ENCODE measurements at places on chromosomes 3 and 15.
A peak's percentile ranks its signal among the peaks of the same experiment; 100 is the strongest.

DNA sequence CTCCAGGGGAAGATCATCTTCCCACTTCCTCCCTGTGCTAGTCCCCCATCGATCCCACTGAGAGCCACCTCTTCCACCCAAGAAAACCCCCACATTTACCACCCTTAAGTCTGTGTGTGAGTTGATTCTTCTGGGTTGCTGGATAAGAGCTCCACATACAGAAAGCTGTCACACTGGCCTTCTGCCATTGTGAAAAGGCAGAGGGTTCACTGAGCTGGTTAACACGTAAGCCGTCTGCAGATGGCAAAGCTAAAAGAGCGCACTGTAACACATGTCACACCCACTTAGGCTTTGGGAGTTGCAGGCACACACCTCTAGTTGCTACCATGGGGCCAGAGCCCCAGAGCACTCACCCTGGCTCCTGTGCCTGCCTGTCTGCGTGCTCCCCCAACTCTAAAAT lies 309.8 kb upstream of the LRRC3B start:
- DNase-seq: no peak

GRCh38 chr15:70291305-70292075 lies 193.8 kb upstream of the TLE3 start:
- DNase-seq: no peak

GRCh38 chr3:61580982-61581643 lies 19.7 kb downstream of the PTPRG start:
- DNase-seq: no peak

GRCh38 chr3:121793078-121793477 lies 41.8 kb downstream of the IQCB1 start:
- DNase-seq: no peak

- DNase-seq: no peak
These were observed 17.5 kb upstream of the CORO2B start for GRCh38 chr15:68561171-68561900.

GRCh38 chr3:13109516-13109915 lies 36.3 kb upstream of the IQSEC1 start:
- no peak for DNase-seq

DNA sequence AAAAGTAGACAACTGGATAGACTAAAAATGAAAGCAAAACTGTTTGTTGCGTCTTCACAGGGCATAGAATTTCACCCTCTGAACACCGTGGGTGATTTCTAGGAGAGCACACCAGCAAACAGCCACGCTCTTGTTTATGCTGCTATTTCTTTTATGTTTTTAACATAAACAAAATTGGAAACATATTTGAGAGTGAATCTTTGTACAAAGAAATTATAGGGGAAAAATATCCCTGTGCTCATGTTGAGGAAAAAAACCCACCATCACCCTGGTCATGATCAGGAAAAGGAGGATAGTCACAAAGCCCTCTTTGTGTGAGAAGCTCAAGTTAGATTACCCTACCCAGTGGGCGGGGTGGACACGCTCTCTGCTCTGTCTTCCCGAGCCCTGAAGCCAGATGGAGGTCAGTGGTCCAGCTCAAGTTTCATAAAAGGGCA lies 313.3 kb downstream of the SATB1 start:
- peak; percentile 41 for DNase-seq

DNA sequence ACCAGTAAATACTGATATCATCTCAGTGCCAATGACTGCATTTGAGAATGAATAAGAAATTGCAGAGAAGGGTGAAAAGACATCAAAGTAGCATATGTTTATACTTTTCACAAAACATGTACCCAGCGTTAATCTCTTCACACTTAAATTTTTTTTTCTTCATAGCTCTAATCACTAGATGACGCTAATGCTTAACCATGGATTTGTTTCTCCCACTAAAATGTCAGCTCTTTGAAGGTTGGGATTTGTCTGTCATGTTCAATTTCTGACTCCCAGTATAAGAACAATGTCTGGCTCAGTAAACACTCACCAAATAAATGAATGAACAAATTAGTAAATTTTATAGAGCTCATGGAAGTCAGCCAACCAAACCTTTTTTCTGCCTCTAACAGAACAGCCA lies 78.3 kb upstream of the LMCD1 start:
- no peak for DNase-seq

GRCh38 chr15:99423186-99424130 lies 142.3 kb upstream of the MEF2A start:
- DNase-seq: no peak

DNA sequence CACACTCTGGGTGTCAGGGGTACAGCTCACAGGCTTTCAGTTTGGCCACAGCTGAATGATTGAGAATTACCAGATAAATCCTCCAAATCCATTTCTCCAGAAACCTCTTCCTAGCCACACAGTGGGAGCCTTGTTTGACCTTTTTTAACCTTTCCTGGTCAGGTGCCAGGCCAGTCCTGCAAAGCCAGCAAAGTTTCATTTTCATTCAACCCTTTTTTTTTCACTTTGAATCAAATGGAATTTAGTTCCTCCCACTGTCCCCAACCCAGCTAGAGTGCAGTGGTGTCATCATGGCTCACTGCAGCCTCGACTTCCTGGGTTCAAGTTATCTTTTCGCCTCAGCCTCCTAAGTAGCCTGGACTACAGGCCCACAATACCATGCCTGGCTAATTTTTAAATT lies 67.8 kb downstream of the NSUN3 start:
- no peak for DNase-seq

GRCh38 chr3:71564361-71564760 lies 19.2 kb downstream of the FOXP1 start:
- no peak for DNase-seq

GRCh38 chr3:123271466-123272159 lies 69.9 kb downstream of the SEC22A start:
- no peak for DNase-seq

- no peak for DNase-seq
These were observed 688.9 kb upstream of the NAALADL2 start for GRCh38 chr3:174170248-174170647.

GRCh38 chr3:64895991-64896895 lies 208.4 kb upstream of the ADAMTS9 start:
- no peak for DNase-seq

DNA sequence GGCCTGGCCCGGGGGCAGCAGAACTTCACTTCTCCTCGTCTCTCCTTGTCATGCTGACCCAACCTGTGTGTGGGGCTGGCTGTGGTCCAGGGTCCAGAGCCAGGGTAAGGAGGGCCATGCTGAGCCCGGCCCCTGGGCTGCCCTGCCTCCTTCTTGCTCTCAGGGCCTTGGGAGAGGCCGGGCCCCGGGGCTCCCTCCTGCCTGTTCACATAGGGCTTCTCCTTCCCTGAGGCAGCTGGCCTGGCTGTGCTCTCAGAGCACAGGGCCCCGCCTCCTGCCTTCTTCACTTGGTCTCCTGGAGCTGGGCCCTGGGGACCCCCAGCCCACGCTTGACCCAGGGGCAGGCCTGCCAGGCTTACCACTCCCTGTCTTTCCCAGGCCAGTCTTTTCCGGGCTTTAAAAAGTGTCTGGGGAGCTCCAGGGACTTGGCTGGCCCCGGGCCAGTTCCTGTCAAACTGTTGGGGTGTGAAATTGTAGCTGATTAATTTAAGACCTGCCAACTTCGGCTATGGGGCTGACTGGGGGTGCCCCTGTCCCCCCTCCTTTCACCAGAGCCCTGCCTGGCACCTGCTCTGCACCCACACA lies 11.8 kb downstream of the PLXNA1 start:
- no peak for DNase-seq

GRCh38 chr3:175267561-175267960 lies 408.4 kb downstream of the NAALADL2 start:
- no peak for DNase-seq

DNA sequence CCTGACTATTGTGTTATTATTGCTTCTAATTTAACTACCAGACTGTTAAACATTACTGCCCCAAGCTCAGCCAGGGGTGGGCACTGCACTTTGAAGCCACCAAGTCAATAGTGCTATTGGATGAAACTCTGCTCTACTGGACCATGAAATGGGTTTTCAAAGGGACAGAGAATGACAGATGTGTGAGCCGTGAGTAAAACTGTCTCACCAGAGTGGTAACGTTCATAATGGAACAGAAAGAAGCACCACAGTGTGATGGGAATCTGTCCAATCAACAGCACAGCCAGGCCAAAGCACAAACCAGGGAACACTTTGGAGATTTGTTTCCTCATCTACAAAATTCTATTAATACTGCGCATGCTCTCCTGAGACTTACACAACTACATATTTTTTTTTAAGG lies 171.8 kb upstream of the LPP start:
- DNase-seq: no peak

- DNase-seq: no peak
These were observed 42.0 kb downstream of the SLC6A6 start for GRCh38 chr3:14444380-14444779.

DNA sequence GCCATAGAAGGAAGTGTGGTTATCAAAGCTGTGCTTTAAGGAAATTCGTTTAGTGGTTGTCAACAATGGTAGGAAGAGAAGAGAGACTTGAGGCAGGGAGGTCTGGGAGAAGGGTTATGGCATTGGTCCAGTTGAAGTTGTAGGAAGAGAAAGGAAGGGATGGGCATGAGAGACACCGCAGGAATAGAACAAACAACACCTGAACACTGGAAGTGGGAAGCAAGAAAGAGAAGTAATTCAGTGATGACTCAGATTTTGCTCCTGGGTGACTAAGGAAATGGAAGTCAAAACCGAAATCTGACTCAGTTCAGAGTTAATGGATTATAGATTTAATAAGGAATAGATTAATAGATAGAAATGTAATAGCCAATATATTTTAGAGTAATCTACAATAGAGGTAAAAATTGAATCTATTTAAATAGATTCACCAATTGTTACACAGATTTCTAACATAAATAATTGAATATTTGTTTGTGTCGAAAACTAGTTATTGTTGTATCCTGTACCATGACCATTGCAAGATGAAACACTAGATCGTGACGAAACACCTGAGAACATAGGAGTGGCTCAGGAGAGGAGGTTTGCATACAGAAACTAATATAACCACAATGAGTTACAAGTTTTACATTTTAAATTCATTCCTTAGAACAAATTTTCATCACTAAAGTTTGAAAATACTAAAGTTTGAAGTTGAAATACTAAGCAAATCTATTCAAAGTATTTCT lies 36.0 kb downstream of the THBS1 start:
- DNase-seq: no peak

DNA sequence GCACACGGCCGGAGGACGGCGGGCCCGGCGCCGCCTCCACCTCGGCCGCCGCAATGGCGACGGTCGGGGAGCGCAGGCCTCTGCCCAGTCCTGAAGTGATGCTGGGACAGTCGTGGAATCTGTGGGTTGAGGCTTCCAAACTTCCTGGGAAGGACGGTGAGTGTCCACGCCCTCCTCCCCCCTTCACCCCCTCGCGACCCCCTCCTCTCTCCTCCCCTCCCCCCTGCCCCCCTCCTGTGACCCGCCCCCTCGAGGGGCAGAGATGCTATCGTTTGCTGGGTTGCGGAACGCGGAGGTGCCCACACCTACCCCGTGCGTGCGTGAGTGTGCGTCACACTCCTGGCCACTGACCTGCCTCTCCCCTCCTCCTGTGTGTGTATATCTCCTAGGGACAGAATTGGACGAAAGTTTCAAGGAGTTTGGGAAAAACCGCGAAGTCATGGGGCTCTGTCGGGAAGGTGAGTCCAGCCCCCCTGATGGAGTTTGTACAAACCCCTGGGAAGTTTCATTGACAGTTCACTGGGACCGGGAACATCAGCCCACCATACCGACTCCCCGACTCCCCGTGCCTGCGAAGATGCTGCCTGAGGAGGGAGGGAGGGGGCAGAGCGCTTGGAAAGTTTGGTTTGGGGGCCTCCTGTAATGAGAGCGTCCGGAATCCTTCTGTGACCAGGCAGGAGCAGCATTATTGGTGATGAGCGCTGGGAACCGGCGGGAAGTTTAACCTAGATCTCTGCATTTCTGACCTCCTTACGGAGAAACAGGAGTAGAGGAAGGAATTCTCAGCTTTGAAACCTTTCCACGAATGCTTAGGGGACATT lies 795 bp upstream of the SCAANT1 start:
- DNase-seq: peak; percentile 75

GRCh38 chr3:33313331-33313730 lies 36.1 kb downstream of the FBXL2 start:
- no peak for DNase-seq

DNA sequence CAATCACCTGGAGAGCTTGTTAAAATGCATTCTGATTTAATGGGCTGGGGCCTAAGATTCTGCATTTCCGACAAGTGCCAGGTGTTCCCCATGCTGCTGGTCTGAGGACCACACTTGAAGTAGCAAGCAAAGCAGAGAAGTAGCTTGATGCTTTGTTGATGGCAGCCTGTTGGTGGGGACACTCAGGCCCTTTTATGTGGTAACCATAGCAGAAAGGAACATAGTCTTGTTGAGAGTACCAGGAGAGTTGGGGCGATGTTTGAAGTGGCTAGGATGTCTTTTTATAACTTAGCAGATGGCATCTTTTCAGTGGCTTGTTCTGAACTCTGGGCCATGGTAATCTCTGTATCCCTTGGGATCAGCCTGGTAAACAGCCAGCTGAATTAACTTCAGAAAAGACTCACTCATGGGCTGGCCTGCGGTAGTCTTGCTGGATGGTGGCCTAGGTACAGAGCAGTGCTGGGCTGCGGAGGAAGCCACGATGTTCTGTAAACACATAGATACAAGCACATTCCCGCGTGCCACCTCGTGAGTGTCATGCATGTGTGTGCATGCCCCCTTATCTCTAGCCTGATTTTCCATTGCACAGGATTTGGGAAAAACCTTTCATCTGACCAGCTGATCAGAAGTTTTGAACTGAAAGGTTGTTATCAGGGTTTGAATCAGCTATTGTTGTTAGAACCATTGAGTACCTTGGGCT lies 292.4 kb upstream of the LRRFIP2 start:
- DNase-seq: no peak

DNA sequence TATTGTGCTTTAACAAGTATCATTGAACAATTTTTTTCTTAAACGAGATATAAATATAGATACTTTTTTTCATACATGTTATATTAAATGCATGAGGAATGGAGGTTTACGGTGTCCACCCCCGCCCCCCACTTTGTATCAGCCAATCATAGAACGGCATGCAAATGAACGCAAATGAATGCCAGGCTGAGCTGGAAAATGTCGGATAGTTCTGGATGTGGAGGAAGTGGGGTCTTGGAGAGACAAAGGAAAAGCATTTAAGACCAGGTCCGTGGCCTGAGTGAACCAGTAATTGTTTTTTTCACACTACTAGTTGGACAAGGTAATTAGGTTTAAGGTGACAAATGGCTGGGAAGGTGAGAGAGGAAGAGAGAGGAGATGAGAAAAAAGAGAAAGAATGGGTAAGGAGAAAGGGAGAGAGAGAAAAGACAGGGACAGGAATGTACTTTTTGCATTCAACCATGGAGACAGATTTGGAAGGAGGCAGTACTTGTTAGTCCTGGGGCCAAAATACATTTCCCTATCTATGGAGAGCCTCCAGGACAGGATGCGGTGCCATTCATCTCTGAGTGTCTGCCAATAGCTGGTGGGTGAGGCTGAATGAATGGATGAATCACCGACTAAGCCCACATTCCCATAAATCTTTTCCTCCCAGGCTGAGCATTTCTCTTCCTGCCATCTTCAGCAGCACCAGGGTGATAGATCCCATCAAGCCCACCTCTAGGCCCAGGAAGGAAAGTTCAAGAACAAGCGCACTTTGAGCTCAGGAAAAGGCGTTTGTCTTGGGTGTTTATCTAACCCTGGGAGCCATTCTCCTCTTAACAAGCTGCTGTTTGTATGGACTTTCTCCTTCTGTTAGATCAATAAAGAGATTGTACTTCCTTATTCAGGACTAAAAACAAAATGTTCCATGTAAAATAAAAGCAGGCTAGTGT lies 1.4 kb upstream of the RAD18 start:
- DNase-seq: no peak

GRCh38 chr3:158312560-158313141 lies 202.8 kb downstream of the RSRC1 start:
- DNase-seq: no peak

All from T-helper 2 cell (primary cell).